ENCODE measurements at places on chromosomes 3 and 15.

DNA sequence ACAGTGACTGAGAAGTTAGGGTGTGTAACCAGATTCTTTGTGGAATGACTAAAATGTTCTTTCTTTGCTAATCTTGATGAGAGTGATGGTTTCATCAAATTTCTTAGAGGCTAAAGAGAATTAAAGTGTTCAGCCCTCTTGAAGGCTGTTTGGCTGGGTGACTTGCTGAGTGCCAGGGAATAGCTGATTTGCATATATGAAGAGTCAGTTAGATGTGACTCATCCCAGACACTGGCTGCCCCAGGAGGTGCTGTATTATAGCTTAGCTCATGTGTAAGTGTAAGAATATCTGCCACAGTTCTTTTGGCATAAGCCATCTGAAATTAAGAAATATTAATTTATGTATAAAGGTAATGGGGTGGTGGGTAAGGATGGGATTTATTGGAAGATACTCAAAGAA is 535.1 kb downstream of the NLGN1 start:
- no peak for DNase-seq

GRCh38 chr3:45109771-45110508 is 36.2 kb downstream of the CDCP1 start:
- no peak for DNase-seq

GRCh38 chr3:11613851-11614487 is 29.7 kb downstream of the VGLL4 start:
- DNase-seq = no peak

- DNase-seq = no peak
Observed at GRCh38 chr15:58924327-58924726, 9.2 kb downstream of the SLTM start.

- DNase-seq = no peak
Observed at GRCh38 chr15:99981191-99981647, 248.0 kb upstream of the LYSMD4 start.

- no peak for DNase-seq
Observed at GRCh38 chr3:193620650-193621049, 27.6 kb downstream of the OPA1 start.

- no peak for DNase-seq
Observed at GRCh38 chr3:142663865-142664264, 60.0 kb upstream of the TRPC1 start.

DNA sequence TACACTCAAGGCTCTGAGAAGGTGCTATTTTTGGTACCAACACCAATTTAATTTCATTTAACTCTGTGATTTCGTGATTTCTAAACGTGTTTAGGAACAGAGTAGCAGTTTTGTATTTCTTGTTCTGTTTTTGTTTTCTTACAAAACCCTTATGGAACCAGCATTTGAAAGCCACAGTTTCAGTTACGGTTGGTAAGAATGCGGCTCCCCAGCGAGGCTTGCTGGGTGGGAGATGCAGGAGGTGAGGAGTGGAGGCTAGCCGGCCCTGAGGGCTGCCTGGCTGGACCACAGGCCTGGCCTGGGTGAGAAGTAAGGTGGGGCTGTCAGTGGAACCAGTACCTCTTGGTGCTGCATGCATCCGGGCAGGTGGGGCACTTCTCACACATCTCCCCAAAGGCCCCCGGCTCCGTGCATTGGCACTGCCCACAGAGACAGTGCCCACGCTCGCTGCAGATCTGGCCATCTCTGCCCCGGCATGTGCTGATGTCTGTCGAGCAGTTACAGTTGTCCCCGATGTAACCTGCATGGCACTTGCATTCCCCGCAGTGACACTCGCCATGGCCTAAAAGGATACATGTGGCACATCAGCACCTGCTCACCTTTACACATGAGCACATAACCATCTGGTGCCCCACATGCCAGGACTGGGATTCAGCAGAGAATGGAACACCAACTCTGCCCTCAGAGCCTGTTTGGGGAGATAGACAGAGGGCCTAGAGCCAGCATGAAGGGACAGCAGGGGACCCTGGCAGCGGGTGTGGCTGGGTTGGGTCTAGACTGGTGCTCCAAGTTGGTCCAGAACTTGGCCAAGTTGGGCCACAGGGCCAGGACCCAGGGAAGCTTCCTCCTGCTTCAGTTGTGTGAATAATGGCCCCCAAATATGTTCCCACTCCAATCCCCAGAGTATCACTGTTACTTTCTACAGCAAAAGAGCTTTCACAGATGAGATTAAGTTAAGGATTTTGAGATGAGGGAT is 43.4 kb downstream of the UMPS start:
- no peak for DNase-seq

GRCh38 chr15:63219196-63219710 is 29.8 kb downstream of the RAB8B start:
- DNase-seq = no peak

DNA sequence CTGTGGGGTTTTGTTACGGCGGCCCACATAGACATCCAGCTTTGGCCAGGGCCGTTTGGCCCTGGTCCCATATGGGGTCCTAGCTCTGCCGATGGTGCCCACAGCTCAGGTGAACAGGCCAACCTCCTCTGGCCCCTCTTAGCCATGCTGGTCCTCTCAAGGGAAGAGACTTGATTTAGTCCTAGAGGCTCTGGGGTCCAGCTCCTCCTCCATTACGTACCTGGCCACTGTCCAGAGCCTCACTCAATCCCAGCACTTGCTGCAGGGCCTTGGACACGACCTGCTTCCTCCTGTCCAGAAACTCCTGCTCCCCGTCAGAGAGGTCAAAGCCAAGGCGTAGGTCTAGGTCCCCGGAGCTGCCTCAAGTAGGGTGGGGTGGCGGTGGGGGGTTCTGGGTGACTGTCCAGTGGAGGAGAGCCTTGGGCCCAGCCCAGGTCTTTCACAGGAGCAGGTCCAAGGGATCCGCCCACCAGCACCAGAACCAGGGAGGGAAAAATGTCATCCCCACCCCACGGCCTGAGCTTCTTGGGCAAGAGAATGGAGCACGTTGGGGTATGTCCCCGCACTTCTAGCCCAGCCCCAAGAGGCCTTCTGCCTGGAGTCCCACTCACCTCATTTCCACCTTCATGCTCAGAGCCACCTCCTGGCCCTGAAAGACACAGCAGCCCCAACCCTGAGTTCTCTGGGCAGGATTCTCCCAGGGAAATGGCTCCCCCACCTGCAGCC is 6.8 kb downstream of the PLA2G4F start:
- no peak for DNase-seq

DNA sequence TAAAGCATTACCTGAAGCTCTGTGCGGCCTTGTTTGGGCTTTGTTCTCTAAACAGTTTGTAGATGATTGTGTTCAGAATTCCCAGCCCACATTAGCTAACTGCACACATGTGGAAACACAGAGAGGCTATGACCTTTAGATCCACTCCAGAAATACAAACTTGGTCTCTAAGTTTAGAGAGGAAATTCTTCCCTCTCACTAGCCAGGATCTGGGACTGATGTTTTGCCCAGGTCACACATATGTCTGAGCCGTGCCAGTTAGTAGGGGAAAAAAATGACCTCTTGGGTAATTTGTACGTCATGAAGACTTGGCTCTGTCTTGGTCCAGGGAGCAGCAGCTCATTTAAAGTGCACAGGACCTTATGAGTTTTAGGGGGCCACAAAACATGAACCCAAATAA is 223.1 kb downstream of the RBMS3 start:
- no peak for DNase-seq

DNA sequence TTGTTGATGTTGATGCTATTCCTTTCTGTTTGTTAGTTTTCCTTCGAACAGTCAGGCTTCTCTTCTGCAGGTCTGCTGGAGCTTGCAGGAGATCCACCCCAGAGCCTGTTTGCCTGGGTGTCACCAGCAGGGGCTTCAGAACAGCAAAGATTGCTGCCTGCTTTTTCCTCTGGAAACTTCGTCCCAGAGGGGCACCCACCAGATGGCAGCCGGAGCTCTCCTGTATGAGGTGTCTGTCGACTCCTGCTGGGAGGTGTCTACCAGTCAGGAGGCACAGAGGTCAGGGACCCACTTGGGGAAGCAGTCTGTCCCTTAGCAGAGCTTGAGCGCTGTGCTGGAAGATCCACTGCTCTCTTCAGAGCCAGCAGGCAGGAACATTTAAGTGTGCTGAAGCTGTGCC is 303.2 kb downstream of the ZIC1 start:
- DNase-seq = no peak

DNA sequence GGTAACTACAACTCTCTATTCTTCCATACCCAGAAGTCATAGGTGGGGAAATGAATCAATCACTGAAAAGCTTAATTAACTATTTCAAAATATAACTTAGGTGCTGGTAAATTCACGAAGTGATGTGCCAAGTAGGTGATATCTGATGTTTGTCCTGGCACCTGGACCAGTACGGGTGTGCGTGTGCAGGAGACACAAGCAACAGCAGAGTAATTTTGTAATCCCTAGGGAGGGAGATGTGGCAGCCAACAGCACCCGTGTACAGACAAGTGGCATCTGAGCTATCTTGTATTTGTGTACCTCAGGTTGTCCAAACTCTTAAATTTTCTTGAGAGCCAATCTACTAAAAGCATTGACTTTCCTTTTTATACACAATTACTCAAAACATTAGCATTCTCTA is 22.8 kb downstream of the USF3 start:
- no peak for DNase-seq

GRCh38 chr15:55846116-55846707 is 103.3 kb upstream of the PRTG start:
- no peak for DNase-seq

DNA sequence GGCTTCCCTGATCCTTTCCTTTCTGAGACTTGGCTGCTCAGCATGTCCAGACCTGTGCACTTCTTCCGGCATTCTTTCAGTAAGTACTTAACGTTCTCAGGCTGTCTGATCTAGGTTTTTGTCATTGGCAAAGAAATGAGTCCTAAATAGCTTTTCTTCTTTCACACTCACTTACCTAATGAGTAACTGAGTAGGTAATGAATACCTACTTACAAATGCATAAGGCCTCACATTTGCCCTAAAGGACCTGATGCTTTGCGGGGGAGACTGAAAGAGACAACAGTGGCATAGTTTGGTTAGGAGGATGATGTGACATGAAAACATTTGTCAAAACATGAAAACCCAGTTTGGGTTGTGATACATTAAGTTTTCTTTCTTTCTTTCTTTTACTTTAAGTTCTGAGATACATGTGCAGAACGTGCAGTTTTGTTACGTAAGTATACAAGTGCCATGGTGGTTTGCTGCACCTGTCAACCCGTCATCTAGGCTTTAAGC is 516.7 kb upstream of the CFAP20DC start:
- DNase-seq = no peak

DNA sequence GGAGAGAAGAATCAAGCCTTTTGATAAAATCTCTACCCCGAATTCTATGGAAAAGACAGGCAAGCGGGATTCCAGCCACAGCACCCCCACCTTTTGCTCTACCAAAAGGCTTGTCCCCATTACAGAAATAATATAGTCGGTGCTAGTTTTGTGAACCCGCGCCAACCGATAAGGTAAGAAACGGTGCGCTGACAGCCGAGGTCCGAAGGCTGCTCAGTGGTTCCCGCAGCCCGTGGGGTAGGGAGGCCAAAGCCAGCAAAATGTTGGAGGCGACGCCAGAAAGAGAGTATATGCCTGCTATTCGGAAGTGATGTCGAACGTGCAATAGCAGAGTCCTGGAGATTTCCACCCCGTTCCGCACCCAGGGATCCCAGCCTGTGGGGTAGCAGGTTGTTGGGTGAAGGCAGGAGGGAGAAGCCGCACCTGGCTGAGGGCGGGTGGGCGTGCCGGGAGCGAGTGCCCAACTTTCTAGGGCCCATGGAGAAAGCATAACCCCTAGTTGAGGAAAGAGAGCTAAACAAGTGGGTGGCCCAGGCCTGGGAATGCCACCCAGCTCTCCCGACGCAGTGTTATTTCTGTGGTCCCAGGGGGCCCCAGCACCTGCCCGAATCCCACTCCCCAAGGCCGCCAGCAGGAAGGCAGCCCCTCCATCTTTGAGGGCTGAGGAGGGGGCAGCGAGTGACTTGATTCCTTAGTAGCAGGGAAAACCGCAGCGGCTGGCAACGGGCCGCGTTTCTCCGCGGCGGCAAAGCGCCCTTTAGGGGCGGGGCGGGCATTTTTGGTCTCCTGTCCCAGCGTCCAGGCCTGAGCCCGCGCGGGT is 7.9 kb upstream of the SOX2 start:
- no peak for DNase-seq

DNA sequence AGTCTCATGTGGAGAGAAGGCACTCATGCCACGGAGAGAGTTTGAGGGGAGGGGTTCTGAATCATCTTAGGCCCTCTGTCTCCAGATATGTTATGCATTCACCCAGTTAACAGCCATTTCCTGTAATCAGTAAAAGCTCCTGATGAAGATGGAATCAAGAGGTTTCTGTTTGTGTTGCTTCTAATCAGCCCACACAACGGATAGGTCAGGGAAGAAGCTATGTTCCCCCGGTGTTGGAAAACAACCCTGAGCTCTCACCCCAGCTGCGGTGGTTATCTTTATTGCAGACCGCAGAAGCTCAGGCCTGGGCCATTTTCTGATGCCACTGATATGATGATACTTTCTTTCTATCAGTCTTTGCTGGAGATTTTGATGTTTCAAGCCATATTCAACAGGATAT is 338.5 kb upstream of the ONECUT1 start:
- DNase-seq = no peak

DNA sequence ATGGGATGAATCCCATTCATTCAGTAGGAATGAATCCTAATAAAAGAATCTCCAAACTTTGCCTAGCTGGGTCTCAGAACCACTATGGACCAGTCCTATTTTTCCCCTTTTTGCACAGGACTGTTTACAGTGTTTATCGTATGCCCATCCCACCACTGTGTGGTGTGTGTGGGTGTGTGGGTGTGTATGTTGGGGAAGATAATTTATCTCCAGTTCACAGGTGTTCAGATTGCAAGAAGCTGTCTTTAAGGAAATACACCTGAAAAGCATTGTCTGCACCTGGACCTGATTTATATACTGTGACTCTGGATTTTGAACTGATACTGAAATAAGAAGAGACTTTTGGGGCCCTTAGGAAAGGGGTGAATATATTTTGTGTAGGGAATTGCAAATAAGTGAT is 24.7 kb upstream of the SHF start:
- no peak for DNase-seq

- DNase-seq = no peak
Observed at GRCh38 chr3:196093317-196094111, 11.6 kb upstream of the TFRC start.

DNA sequence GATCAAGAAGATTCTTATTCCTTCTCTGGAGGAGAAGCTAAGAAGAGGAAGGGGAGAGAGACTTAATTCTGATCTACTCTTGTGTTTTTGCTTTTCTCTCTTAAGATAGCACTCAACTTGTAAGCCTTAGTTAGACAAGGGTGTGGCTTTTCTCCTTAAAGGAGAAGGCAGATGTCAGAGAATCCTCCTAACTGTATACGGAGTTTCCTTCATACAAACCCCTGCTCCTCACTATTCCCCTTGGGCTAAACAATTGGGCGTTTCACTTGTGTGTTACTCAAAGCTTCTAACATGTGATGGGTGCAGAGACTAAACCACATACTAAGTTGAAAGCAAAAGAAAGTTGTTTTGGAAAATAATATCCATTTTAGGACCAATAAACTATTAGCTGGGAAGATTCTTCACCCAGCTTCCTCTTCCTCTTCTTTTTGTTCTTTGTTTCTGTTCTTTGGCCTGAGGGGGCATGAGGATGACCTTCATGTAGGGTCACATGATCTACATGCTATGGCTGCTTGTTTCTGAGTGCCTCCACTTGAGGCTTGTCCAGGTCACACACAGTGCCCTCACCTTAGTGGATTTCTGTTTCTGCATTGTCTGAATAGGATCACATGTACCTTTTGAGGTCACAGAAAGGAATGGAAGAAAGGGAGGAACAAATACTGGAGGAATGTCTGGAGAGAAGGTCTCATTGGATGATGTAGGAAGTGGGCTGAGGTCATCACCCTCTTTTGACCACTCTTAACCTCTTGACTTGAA is 14.6 kb downstream of the SPINK8 start:
- no peak for DNase-seq

- no peak for DNase-seq
Observed at GRCh38 chr3:150248116-150248887, 159.8 kb upstream of the TSC22D2 start.

GRCh38 chr3:17360991-17361390 is 381.4 kb downstream of the TBC1D5 start:
- no peak for DNase-seq

Data from GOT3 (cell line).